ENCODE measurements at places on chromosomes 3 and 15.
A peak's percentile ranks its signal among the peaks of the same experiment; 100 is the strongest.

DNA sequence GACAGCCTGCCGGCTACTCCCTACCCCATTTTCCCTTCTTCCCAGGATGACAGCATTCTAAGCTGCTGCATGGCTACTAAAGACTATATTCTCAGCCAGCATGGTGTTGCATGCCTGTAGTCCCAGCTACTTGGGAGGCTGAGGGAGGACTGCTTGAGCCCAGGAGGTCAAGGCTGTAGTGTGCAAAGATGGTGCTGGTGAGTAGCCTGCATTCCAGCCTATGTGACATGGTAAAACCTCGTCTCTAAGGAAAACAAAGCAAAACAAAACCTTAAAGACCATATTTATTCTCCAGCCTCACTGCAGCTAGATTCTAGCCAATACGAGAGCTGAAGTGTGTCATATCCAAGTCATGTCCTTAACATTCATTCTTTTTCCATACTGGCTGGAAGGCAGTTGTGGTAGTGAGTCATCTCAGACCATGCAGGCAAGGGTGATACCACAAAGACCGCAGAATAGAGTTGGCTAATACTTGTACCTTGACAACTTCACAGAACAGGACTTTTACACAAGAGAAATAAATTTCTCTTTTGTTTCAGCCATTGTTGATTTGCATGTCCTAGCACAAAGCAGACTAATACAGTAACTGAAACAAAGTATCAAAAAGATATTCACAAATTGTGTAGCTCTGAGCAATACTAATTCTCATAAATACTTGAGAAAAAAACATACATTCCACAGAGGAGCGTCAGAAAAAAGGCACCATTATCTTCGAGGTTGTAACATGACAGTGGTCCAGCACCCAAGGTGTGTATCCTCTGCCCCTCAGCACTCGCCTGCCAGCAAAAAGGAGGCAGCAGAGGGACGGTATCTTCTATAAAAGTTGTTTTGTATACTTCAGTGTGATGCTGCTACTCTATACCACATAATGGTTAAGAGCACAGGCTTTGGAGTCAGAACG, 14.8 kb downstream of the PBRM1 start:
- DNase-seq: no peak

GRCh38 chr3:60095516-60095915, 1045.7 kb upstream of the CFAP20DC start:
- no peak for DNase-seq

DNA sequence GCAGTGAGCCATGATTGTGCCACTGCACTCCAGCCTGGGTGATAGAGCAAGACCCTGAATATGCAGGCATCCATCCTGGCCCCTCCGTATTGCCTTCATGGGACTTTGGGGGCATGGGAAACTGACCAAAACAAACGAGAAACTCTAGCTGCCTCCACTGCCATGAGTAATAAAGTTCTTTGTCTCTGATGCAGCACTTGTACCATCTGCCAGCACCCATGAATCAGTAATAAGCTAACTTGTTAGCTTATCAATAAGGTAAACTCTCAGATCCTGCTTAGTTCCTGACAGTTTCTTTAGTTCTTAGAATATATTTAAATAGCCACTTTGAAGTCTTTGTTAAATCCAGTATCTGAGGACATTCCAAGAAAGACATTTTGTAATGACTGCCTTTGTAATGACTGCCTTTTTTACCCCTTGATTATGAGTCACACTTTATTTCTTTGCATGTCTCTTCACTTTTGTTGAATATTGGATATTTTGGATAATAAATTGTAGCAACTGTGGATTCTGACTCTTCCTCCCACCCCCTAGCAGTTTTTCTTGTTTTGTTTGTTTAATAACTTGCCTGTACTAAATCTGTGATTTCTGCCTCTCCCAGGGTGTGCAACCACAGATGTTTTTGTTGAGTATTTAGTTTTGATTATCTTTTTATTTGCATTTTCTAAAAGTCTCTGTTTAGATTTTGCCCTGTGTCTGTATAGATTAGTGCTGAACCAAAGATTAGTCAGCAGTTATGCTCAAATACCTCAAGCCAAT, 136.9 kb downstream of the HCN4 start:
- DNase-seq: no peak

- DNase-seq: peak; percentile 59
These were observed 105.0 kb downstream of the SSR3 start for GRCh38 chr3:156449710-156450574.

GRCh38 chr15:91099616-91099994, 452 bp upstream of the SV2B start:
- no peak for DNase-seq

DNA sequence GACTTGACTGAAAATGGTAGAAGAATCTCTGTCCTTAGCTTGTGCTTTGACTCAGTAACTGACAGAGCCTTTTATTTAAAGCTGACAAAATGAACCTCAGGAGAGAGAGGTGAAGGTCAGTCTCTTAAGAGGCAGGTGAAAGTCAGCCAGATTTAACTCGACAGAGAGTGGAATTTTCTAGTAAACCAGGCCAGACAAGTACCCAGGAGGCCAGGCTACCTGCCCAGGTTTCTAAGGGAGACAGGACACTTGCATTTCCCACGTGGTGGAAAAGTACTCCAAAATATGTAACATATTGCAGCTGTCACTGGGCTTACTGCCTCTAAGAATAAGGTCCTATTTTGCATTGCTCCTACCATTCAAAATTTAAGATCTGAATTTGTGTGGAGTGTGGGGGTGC, 167.9 kb downstream of the FMN1 start:
- DNase-seq: no peak

All from NCI-H1105 treated with DMSO at 0.1 percent for 48 hours (cell line).